ENCODE measurements at places on chromosomes 13 and 19.

GRCh38 chr13:52947921-52948373 is 80.7 kb upstream of the OLFM4 start:
- H3K4me1 ChIP-seq, result no peaks in the 10 kb centered on the region
- H3K36me3 ChIP-seq, result no peaks in the 10 kb centered on the region
- DNase-seq, result no peak
- no peak overlapping the region for H3K4me3 ChIP-seq

GRCh38 chr13:113345486-113345885 is 18.4 kb downstream of the GRTP1 start:
- no peaks in the 10 kb centered on the region for H3K27me3 ChIP-seq
- DNase-seq, result no peak
- H3K27ac ChIP-seq, result no peak overlapping the region
- H3K4me3 ChIP-seq, result no peak overlapping the region
- H3K4me1 ChIP-seq, result no peaks in the 10 kb centered on the region

- no peaks in the 10 kb centered on the region for H3K27me3 ChIP-seq
- no peaks in the 10 kb centered on the region for H3K4me1 ChIP-seq
- no peak overlapping the region for H3K4me3 ChIP-seq
- no peak for DNase-seq
Measured at GRCh38 chr13:77687799-77688198, 9.7 kb upstream of the SLAIN1 start.

- no peaks in the 10 kb centered on the region for H3K4me1 ChIP-seq
- H3K27me3 ChIP-seq, result no peaks in the 10 kb centered on the region
- H3K27ac ChIP-seq, result no peak overlapping the region
- H3K4me3 ChIP-seq, result no peak overlapping the region
Measured at GRCh38 chr13:100534911-100535310, 53.7 kb downstream of the GGACT start.

- DNase-seq, result no peak
- no peaks in the 10 kb centered on the region for H3K4me1 ChIP-seq
- no peaks in the 10 kb centered on the region for H3K27me3 ChIP-seq
- no peak overlapping the region for H3K4me3 ChIP-seq
Measured at GRCh38 chr13:23322353-23323336, 110.9 kb downstream of the SACS start.

GRCh38 chr13:98761126-98761985 is 8.9 kb upstream of the SLC15A1 start:
- H3K36me3 ChIP-seq, result no peaks in the 10 kb centered on the region
- peaks cover 9% of the 10 kb centered on the region for H3K4me1 ChIP-seq
- peak overlapping the region; percentile 7 for H3K4me3 ChIP-seq
- H3K27me3 ChIP-seq, result no peaks in the 10 kb centered on the region

GRCh38 chr19:7699417-7700401 is 2.2 kb downstream of the FCER2 start:
- no peaks in the 10 kb centered on the region for H3K4me1 ChIP-seq
- H3K27ac ChIP-seq, result no peak overlapping the region
- no peak for DNase-seq
- H3K4me3 ChIP-seq, result no peak overlapping the region

- no peaks in the 10 kb centered on the region for H3K36me3 ChIP-seq
- no peak overlapping the region for H3K27ac ChIP-seq
- no peak for DNase-seq
- H3K27me3 ChIP-seq, result no peaks in the 10 kb centered on the region
- H3K4me3 ChIP-seq, result no peak overlapping the region
- no peaks in the 10 kb centered on the region for H3K4me1 ChIP-seq
Measured at GRCh38 chr19:8703223-8703622, 4.6 kb upstream of the ACTL9 start.

All from Calu3 (cell line).